CD4-positive, alpha-beta T cell treated with Interleukin-17A for 1 hour (primary cell): ENCODE measurements at places on chromosomes 4 and X.

- no peak for DNase-seq
Measured at GRCh38 chr4:147596981-147597380, 20.2 kb upstream of the TMEM184C start.

DNA sequence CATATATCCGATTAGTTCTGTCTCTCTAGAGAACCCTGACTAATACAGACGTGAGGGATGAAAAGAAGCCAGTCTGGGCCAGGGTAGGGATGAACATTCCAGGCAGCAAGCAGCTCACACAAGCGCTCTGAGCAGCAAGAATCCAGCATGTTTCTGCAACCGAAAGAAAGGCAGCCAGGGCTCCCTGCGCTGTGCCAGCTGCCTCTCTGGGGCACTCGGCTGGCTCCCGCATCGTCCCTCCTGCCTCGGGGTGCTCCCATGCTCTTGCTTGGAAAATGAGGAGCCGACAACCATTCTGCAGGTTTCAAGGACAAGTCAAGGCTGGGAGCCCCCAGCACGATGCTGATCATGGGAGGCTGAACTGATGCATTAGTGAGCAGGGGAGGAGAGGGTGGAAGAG, 7.0 kb downstream of the JAKMIP1 start:
- no peak for DNase-seq

DNA sequence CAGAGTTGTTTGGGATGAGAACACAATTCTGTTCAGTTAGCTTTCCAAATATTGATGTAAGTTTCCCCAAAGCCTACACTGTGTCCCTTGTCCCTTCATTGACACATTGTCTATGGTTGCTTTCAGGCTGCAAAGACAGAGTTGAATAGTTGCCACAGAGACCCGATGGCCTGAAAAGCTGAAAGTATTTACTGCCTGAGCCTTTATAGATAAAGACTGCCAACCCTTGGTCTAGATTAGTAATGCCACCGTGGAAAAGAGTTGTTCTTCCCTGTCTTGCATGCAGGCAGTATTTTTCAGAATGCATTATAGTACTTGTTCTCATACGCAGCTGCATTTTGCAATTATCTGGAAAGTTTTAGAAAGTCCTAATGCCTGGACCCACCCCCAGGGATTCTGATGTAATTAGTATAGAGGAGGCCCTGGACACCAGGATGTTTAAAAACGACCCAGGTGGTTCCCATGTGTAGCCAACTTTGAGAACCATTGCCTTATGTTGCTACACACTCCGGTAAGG, 180.8 kb downstream of the FRMPD4 start:
- no peak for DNase-seq

- no peak for DNase-seq
Measured at GRCh38 chr4:25908491-25908901, 5.5 kb upstream of the SMIM20 start.

DNA sequence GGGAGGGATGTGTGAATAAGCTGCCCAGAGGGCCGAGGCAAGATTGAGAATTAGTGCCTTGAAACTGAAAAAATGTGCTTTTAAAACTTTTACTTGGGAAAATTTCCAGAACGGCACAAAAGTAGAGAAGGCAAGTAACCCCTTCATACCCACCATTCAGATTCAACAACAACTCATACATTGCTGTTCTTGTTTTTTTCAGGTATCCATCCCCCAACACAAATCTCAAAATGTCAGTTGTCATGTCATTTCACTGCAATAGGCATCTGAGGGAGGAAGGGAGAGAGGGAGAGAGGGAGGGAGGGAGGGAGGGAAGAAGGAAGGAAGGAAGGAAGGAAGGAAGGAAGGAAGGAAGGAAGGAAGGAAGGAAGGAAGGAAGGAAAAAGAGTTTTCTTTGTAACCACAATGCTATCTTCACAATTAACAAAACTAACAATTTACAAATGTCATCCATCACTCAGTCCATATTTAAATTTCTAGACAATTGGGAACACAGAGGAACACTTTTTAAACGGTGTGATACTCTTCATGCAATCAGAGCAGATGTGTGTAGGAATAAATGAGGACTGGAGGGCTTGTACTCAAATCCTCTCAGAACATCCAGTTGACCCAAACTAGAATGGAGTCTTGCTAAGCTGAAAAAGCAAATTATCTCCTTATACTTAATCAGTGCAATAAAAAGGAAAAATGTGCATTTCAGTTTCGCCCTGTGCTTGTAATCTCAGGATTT, 54.8 kb upstream of the ADGRG2 start:
- DNase-seq: no peak

DNA sequence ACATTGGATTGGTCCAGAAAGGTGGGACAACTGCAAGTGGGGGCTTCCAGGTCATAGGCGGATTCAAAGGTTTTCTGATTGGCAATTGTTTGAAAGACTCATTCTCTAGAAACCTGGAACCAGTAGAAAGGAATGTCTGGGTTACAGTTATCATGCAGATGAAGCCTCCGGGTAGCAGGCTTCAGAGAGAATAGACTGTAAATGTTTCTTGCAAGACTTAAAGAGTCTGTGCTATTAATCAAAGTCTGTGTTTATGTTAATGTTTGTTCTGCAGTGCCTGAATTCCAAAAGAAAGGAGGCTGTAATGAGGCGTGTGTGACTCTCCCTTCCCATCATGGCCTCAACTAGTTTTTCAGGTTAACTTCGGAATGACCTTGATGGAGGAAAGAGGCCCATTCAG, 43.9 kb upstream of the GC start:
- DNase-seq: no peak

- DNase-seq: no peak
Measured at GRCh38 chr4:88207171-88207570, 48.7 kb upstream of the ABCG2 start.

DNA sequence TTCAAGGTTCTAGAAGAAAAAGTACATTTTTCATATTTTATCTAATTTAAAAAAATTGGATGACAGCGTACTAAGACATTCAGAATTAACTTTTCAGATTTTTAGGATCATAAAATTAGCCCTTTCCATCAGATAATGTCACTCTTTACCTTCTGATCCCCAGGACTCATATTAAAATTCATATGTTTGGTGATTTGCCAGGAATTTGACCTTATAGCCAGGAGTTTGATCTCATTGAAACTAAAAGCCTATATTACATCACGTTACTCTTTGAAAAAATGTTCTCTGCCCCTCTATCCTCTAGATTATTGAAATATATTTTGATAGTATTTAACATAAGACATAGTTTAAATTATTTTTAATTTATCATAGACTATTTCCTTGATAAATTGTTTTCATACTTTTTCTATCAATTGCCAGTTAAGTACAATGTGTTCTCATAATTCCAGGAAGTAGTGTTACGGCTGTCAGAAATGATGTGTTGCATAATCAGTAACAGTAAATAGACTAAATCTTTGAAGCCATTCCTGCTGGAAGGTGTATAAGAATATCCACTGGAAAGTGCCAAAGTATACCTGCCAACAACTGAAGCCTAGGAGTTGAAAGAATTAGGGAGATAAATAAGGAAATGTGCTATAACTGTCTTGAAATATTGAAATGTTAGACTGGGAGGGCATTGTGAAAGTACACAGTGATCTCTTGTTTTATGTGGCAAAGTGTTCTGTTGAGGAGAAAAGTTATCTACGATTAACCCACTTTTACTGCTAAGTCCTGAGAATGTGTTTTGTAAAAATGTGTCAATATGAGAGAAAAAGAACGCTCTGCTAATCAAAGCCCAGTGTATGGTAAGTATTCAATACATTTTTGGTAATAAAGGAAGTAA, 32.9 kb upstream of the PDGFC start:
- DNase-seq: no peak

- DNase-seq: no peak
Measured at GRCh38 chrX:67724359-67725110, 180.7 kb downstream of the AR start.

DNA sequence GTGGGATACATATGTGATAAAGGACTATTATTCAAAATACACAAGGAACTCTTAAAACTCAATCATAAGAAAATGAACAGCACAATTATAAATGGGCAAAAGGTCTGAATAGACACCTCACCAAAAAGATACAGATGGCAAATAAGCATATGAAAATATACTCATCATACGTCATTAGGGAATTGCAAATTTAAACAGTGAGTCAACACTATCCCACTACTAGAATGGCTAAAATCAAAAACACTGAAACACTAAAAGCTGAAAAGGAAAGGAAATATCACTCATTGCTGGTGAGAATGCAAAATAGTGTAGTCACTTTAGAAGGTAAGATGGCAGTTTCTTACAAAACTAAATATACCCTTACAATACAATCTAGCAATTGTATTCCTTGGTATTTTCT, 597.0 kb upstream of the PABPC4L start:
- no peak for DNase-seq

DNA sequence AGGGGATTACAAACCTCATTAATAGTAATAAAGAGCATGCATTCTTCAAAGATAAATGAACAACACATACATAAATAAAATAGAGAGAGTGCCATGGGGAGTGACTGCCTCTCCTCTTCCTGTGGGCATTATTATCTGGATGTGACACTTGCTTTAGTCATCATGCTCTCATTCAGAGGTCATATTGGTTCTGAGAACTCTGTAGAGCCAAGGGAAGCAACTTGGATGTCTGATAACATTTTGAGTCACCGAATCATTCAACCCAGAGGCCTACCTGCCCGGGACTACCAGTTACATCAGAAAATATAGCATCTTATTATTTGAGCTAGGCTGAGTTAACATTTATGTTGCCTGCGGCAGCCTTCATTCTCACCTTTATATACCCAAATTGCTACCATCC, 489.5 kb downstream of the STIM2 start:
- DNase-seq: no peak

- no peak for DNase-seq
Measured at GRCh38 chr4:7521666-7522065, 86.9 kb upstream of the PSAPL1 start.
